ENCODE measurements at places on chromosomes 11 and 22.

DNA sequence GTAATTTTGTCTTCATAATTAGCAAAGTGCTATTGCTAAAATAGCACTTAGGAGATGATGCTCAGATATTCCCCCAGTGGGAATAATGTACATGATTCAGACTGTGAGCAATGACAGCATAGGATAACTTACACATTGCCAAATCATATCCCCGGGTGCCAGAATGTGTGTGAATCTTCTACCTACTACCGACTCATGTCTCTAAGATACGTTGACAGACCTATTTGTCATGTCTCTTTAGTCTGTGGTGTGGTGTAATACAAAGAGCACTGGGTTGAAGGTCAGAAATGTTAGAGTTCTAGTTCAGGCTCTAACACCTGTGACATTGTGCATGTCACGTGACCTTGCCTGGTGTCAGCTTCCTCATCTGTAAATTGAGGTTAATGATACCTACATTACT is 31.0 kb upstream of the PICALM start:
- DNase-seq = peak; percentile 67

GRCh38 chr11:108398439-108398838 is 68.9 kb downstream of the C11orf65 start:
- no peak for DNase-seq

- DNase-seq = no peak
These were observed 552.4 kb upstream of the ANO5 start for GRCh38 chr11:21640491-21640890.

GRCh38 chr11:94787801-94788200 is 19.6 kb downstream of the AMOTL1 start:
- no peak for DNase-seq

Data from MG63 (cell line).